GM12878 (cell line): ENCODE measurements at places on chromosomes 13 and 19. TPM values are rescaled to one million over a fixed set of nuclear protein-coding genes. Genes with fewer than 3 reads are reported as not detected.

- DNase-seq = no peak
Observed at GRCh38 chr13:64884976-64885375, 2345.2 kb downstream of the PCDH9 start.

- no peak for DNase-seq
Observed at GRCh38 chr19:18230941-18231734, 4.9 kb upstream of the PDE4C start.

- no peak for DNase-seq
Observed at GRCh38 chr13:67635754-67636153, 405.6 kb upstream of the PCDH9 start.

DNA sequence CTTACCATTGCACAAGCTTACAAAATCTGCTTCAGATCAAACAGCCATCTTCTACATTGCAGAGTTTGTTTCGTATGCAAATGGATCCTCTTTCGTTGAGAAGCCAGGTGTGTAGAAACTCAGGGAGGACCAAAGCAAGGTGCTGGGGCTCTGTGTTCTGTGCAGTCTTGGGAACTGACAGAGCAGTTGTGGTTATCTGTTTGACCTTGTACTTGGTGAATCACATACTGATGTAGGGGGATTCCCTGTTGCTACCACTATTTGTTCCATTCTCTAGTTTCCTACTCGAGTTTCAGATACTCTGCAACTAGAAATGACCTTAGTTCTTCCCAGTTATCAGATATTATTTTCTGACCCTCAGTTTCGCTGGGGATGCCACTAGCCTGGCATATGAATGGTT, 95.2 kb upstream of the CLDN10 start:
- DNase-seq = peak; percentile 89

DNA sequence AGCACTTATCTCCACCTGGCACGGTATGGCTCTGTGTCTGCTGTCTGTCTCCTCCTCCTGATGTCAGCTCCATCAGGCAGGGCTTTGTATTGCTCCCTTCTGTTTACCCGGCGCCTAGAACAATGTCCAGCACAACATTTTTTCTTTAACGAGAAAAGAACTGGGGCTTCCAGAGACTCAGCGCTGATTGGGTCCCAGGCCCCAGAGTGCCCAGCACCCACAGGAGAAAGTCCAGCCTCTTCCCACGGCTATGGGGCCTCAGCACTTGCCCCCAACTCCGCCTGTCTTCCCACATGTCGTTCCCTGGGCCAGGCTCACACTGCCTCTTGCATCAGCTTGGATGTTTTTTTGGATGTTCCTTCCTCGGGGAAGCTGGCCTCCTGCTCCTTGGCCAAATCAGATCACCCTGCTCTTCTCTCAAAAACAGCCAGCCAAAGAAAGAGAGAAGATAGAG, 6.9 kb downstream of the MYPOP start:
- no peak for DNase-seq

DNA sequence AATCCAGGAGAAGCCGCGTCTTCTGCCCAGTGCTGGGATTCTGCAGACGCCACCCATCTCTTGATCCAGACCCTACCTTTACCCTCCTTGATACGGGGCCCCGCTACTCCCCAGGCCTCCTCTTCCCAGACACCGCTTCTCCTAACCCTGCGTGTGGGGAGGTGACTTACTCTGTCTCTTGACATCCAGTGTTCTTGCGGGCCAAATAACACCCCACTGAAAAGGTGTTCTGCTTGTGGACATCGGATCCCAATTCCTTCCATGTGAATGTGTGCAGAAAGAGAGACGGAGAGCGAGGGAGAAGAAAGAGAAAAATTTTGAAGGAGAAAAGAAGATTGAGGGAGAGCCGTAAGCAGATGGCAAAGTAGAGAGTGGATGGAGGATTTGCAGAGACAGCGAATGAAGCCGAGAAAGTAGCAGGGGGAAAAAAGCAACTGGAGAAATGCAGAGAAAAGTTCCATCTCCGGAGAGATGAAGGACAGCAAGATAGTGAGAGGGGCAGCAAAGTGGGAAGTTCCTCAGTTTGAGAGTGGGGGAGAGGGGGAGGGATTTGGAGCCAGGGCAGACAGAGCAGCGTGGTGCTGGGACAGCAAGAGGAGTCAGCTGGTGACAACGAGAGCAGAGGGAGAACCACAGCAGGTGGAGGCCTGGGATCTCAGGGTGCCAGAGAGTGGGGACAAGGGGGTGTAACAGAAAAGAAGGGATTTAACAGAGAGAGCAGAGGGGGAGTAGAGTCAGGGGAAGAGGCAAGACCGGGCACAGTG, 814 bp downstream of the ZNF480 start:
- no peak for DNase-seq

- DNase-seq = peak; percentile 13
Observed at GRCh38 chr19:34639491-34640085, 37.4 kb downstream of the SCGB2B2 start.

DNA sequence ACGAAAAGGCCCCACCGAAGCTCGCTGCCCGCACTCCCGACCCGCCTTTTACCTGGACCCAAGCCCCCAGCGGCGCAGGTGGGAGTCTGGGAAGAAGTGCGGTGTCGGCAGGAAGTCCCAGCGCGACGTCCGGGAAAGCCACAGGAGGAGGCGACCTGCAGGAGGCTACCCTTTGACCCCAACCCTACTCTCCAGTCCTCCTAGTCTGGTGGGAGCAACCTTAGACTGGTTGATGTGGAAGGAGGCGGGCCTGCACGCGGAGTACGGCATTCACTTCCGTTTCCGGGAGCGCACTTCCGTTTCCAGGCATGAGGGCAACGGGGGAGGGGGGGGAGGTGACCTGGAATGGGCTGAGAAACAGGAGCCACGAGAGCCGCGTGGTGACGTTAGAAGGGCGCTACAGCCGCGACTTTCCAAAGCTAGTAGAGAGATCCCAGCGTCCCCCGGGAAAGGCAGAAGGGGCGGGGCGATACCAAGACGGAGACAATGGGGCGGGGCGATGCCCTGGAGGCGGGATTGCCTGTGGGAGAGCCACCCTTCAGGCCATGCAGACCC, 28.5 kb downstream of the ZNF266 start:
- no peak for DNase-seq

DNA sequence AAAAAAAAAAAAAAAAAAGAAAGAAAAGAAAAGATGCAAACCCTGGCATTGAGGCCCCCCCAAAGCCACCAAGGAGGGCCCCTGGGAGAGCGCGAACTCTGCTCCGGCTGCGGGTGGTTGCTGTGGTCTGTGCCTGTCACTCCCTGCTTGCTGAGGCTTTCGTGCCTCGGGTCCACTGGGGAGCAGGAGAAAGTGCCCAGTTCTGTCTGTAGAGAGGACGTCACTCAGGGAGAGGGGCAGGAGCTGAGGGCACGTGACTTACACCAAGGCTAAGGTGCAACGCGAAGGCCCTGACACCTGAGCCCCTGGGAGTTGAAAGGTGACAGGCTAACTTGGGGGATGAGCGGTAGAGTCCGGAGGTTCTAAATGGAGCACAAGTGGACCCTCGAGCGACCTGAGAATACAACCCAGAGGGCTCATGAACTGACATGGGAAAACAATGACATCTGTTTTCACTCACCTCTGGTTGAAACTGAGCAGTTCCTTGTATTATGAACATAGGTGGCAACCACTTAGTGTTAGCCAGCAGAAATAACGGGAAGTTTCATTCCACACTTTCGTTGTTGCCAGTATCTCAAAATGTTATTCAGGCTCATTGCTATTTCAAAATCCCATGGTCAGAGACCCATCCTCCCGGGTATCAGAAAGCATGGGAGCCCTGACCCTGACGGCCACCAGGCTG, 69.2 kb upstream of the TM9SF2 start:
- DNase-seq = peak; percentile 85

DNA sequence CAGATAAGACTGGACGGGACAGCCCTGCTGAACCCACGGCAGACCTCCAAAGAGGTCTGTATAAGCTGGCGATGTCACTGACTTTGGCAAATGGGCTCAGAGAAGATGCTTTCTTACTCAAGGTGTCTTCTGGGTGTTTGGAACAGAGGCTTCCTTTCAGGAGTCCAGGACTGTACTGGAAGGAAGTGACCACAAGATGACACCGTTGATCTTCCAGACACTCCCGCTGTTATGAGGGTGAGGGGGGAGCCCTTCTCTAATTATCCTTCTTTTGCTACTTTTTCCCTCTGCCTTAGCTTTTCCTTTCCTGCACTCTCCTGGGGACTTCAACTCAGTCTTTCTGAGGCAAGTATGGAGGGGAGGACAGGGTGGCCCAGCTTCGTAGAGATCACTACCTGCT, 65.2 kb upstream of the ZNF599 start:
- DNase-seq = no peak

DNA sequence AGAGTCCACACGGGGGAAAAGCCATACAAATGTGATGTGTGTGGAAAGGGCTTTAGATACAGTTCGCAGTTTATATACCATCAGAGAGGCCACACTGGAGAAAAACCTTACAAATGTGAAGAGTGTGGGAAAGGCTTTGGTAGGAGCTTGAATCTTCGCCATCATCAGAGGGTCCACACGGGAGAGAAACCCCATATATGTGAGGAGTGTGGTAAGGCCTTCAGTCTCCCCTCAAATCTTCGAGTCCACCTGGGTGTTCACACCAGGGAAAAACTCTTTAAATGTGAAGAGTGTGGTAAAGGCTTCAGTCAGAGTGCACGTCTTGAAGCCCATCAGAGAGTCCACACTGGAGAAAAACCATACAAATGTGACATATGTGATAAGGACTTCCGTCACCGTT, 23.3 kb upstream of the ZNF233 start:
- no peak for DNase-seq

DNA sequence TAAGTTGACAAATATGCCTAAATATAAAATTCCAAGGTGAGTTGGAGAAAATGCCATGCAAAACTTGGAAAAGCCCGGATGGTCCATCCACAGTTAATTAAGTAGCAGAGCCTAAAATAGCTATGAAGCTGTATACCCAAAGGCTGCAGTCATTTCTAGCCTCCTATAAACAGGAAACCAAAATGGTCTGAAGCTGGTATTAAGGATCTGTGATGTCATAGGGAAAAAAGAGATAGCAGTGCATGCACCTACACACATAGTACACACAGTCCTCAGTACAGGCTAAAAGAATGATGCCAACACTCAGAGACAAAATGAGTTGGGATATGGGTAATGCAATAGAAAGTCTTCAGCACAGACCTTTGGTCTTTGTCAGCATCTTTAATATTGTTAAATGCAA, 736.9 kb downstream of the EFNB2 start:
- no peak for DNase-seq

GRCh38 chr19:33054623-33055022, 10.1 kb downstream of the RHPN2 start:
- DNase-seq = no peak

DNA sequence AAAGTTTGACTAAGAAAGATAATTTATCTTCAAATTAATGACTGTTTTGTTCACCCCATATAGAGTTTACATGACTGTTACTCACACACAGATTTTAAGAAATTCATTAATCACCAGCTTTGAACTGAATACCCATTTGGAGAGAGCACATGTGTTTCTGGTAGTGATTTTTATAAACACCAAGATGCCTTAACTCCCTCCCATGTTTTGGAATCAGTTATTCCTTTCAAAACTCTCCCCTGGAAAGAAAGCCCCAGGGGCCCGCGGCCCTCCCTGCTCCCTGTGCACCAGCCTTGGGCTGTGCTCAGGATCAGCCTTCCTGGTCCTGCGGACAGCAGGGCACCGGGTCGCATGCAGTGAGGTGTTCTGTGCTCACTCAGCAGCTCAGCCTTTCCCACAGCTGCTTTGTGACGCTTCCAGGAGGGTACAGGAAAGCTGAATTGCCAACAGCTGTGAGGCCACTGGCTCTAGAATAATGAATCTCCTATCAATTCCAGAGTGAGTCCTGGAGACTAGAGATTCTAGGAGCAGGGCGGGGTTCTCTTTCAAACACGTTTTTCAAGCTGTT, 483.2 kb downstream of the EFNB2 start:
- no peak for DNase-seq

MED26 gene
- 20.2 and 21.4 TPM in 2 replicates for total RNA-seq

ZNF383 gene
- 4.0 and 6.0 TPM in 2 replicates for total RNA-seq

ZNF723 gene
- total RNA-seq = not detected in 2 replicates

FSD1 gene
- 4.3 and 4.9 TPM in 2 replicates for total RNA-seq

SLITRK5 gene
- not detected in 2 replicates for total RNA-seq

KIR3DL1 gene
- not detected in 2 replicates for total RNA-seq

ZNF550 gene
- 7.1 and 9.0 TPM in 2 replicates for total RNA-seq

NALCN gene
- 0.05 TPM in 1 of 2 replicates, not detected in the other for total RNA-seq
